B cell (primary cell): ENCODE measurements at places on chromosomes 6 and 20. TPM values are rescaled to one million over a fixed set of nuclear protein-coding genes. Genes with fewer than 3 reads are reported as not detected.
A peak's percentile ranks its signal among the peaks of the same experiment; 100 is the strongest.

DNA sequence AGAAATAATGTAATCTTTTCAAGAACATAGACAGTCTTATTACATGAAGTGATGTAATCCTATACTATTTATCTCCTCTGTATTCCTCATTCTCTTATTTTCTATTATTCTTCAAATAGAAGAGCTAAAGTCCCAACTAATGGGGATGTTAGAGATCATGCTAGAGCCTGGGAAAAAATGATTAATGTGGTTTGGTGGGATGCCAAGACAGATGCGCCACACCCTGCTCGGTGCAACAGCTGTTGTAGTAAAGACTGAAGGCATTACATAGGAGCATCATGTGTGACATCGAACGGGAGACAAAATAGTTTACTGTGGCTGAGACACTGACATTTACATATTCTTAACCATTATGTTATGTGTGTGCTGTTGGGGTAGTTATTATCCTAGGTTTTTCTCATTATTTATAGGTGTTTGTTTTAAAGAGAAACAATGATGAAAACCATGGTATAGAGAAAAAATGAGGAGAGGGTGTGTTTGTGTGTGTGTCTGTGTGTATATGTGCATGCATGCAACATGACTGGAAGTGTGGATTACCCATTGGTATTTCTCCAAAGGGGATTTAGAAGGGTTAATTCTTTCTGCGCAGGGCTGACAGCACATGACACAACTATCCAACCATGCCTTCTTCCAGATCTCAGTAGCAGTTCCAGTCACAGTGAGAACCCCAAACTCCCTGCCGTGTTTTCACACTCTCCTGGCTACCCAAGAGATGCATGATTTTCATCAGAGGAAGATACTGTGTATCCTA lies 155.3 kb downstream of the EYA4 start:
- no peak overlapping the region for H3K4me3 ChIP-seq
- no peaks in the 10 kb centered on the region for H3K4me1 ChIP-seq
- no peak overlapping the region for H3K27ac ChIP-seq
- no peaks in the 10 kb centered on the region for H3K36me3 ChIP-seq
- no peaks in the 10 kb centered on the region for H3K27me3 ChIP-seq

DNA sequence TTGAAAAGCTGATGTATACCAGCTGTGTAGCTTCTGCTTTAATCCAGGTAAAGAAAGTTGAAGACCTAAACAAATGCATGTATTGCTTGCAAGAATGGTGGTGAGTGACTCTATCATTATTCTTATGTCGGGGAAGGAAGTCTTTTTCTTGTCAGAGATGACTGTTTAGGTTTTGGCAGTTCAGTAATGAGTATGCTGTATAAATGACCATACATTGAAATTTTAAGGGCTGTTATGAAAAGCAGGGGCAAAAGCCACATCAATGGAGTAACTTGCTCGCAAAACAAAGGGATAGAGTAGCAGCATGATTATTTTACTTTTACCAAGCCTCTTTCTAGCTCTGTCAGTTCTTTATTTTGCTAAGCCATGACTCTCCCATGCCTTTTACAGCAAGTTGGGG lies 55.9 kb upstream of the NUP153 start:
- no peak for DNase-seq
- no peak overlapping the region for H3K4me3 ChIP-seq
- no peaks in the 10 kb centered on the region for H3K4me1 ChIP-seq

GRCh38 chr20:3164043-3164762 lies 4.5 kb upstream of the FASTKD5 start:
- peaks cover 17% of the 10 kb centered on the region for H3K4me1 ChIP-seq
- peak; percentile 30 for DNase-seq
- H3K27ac ChIP-seq = no peak overlapping the region
- H3K27me3 ChIP-seq = peaks cover 27% of the 10 kb centered on the region
- no peaks in the 10 kb centered on the region for H3K36me3 ChIP-seq
- no peak overlapping the region for H3K4me3 ChIP-seq

DNA sequence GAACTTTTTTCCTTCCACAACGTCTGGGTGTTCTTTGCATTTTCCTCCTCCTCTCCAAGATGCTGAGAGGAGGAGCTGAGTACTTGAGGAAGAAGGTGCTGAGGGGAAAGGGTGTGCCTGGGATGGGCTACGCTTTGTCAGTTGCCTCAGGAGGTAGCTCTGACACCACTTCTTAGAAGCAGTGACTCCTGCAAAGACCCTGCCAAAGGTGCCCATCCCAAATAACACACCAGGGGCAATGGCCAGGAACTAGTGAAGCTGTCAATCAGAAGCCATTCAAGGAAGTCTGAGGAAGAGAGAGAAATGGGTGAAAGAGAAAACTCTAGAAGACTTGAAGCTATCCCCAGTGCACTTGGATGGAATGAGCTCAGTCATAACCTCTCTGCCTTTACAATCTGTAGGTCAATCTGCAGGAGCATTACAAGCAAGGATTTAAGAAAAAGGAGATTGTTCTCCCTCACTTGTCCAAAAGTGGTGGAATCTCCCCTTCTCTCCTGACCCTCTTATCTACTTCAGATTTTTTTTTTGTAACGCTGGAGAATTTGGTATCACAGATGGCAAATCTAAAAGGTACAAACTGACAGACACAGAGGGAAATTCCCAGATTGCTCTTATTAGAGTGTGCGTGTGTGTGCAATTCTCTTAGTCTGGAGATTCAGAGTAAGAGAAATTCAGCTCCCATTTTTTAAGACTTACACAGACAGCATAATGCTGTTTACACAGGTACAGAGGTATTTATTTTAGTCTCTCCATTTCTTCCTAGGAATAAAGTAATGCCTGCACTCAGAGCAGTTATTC lies 242.6 kb downstream of the GMPR start:
- H3K36me3 ChIP-seq = no peaks in the 10 kb centered on the region
- peaks cover 4% of the 10 kb centered on the region for H3K4me1 ChIP-seq
- H3K27me3 ChIP-seq = no peaks in the 10 kb centered on the region
- no peak for DNase-seq

The ELOVL4 gene
- polyA plus RNA-seq = not detected in 2 replicates

The CLVS2 gene
- not detected in 2 replicates for polyA plus RNA-seq

The HLA-DPA1 gene
- polyA plus RNA-seq = 559 and 2,256 TPM in 2 replicates

DNA sequence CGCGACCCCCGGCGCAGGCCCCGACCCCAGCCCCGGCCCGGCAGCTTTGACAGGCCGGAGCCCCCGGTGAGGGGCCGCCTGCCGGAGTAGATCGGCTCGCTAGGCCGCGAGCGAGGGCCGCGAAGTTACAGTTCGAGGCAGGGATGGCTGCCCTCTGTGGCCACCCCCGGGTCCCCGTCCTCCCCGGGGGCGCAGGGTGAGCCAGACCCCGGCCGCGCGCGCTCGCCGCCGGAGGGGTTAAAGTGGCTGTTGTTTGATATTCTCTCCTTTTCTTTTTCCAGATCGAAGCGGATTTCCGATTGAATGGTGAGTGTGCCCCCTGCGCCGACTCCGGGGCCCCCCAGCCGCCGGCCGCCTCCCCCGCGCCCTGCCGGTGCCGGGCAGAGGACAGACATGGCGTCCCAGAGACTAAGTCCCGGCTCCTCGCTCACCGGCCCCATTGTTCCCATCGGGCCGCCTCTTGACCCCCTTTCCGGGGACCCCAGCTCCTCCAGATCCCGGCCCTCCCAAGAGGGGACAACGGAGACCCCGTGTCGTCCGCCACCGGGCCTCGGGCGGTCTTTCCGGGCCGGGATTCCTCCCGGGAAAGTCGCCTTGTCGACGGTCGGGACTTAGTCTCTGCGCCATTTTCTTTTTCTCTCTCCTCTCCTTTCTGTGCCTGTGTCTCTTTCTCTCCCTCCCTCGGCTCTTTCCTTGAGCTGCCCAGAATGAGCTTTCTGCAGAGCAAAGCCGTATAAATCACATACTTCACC lies 704 bp downstream of the TOP1 start:
- H3K27ac ChIP-seq = peak overlapping the region; percentile 95
- H3K4me3 ChIP-seq = peak overlapping the region; percentile 94

DNA sequence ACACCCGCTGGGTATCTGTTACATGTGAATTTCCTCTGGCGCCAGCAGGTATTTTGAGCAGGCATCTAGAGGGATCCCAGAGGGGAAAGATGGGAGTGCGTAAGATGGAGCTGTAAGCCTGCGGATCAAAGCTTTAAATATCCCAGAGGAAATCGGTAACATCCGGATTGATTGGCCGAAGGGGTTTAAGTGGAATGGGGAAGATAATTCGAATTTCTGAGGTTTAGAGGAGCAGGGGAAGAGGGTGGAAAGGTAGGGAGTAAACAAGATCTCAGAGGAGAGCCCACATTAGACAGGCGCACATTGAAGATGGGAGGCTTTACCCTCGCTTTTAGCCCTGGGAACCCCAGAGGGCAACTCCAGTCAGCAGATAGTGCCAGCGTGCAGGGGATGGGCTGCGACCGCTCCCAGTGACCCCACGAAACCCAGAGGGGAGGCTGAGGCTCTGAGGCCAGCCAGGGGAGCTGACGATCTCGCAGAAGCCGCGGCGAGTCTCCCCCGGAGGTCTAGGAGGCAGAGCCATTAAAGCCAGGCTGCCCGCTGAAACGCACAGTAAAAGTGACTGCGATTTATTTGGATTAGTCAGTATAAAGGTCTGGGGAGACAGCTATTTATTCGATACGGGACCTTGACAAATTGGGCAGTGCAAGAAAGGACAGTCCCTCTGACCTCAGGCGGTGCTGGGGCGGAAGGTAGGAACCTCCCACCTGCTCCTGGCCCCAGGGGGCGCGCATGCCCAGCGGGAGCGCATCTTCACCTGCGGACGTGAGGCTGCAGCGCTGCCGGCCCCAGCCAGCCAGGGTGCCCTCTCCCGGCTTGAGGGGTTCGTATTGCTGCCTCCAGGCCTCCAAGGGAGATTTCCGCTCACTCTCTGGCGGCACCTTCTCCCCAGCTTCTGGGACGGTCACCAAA lies 34.3 kb upstream of the TCF21 start:
- no peak overlapping the region for H3K27ac ChIP-seq
- H3K4me3 ChIP-seq = no peak overlapping the region
- H3K4me1 ChIP-seq = peaks cover 4% of the 10 kb centered on the region
- peaks cover 26% of the 10 kb centered on the region for H3K27me3 ChIP-seq
- no peaks in the 10 kb centered on the region for H3K36me3 ChIP-seq

The UBD gene
- polyA plus RNA-seq = not detected in 2 replicates

The MAS1 gene
- not detected in 2 replicates for polyA plus RNA-seq

DNA sequence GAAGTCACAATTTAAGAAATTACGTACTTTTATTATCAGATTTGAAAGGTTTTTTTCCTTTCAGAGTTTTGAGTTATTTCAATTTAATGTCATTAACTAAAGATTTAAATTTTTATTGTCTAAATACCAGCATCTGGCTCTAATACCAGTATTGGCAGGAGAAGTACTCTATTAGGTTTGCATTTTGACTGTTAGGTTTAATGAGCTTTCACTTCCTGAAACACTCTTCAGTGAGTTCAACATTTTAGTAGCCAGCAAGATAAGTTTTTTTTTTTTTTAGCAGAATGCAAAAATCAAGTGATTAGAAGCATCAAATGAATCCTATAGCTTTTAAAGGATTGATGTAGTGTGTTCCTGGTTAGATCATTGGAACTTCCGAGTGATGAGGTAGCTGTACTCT lies 34.0 kb upstream of the SCGN start:
- peaks cover 5% of the 10 kb centered on the region for H3K4me1 ChIP-seq
- no peak overlapping the region for H3K4me3 ChIP-seq
- H3K36me3 ChIP-seq = no peaks in the 10 kb centered on the region
- peak; percentile 26 for DNase-seq

The BANF2 gene
- not detected in 2 replicates for polyA plus RNA-seq

DNA sequence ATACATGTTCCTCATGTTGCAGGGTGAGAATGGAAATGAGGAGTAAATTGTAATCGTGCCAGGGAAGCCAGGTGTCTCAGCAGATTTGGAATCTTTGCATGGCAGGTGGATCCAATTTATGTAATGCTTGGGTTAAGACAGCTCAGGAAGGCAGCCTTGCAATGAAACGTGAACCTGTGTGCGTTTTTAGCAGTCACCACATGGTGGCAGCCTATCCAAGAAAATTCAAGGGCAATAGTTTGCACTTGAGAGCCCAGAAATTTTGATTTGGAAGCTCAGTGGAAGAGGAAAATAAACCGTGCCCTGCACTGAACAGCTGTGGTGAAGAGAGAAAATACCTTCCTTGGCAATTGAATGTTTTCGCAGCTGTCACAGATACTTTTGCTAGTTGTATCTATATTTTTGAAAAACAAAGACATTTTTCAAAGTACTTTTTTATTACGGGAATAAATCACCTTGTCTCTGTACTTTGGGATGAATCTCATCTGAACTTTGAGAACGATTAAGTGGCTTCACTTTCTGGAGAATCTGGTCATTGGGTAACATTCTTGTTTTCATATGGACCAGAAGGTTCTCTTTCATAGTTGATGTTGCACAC lies 26.5 kb downstream of the MTHFD1L start:
- H3K4me1 ChIP-seq = peaks cover 14% of the 10 kb centered on the region
- no peaks in the 10 kb centered on the region for H3K36me3 ChIP-seq
- no peaks in the 10 kb centered on the region for H3K27me3 ChIP-seq

The GRIK2 gene
- polyA plus RNA-seq = not detected in 2 replicates

The TRIM40 gene
- polyA plus RNA-seq = not detected in 2 replicates

DNA sequence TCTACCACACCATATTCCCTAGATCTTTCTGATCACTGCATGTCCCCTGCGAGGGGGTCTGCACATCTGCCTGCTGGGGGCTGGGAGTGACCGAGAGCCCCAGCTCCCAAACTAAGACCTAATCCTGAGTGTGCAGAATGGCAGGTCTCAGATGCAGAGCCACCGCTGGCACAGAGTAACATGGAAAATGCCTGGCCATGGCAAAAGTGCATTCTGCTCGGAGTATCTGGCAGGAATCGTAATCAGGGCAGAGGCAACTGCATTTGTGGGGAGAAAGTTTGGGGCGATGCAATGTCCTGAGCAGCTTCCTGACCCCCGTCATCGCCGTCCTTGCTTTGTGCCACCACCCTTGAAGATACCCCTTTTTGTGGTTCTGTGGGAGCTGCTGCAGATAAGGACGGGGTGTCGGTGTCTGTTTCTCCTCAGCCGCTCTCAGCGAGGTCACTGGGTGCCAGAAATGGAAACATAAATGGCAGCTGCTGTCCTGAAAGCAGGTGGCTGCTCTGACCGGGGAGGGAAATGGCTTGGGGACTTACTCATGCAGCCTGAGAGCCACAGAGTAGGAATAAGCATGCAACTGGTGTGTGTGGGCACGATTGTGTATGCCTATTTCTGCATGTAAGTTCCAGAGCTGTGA lies 157.9 kb downstream of the LY86 start:
- H3K4me1 ChIP-seq = no peaks in the 10 kb centered on the region
- no peak for DNase-seq
- no peak overlapping the region for H3K4me3 ChIP-seq
- H3K36me3 ChIP-seq = no peaks in the 10 kb centered on the region
- H3K27me3 ChIP-seq = peaks cover 4% of the 10 kb centered on the region

The HRH3 gene
- polyA plus RNA-seq = not detected in 2 replicates
